ENCODE measurements at places on chromosomes 2 and 18. TPM values are rescaled to one million over a fixed set of nuclear protein-coding genes. Genes with fewer than 3 reads are reported as not detected.

Gene M1AP
- total RNA-seq: not detected

Gene TCF7L1
- total RNA-seq: 0.72 TPM

Gene UCN
- not detected for total RNA-seq

Gene SP5
- not detected for total RNA-seq

Gene DSG1
- not detected for total RNA-seq

Gene KRTCAP3
- total RNA-seq: not detected

Gene ZBTB7C
- not detected for total RNA-seq

Gene RAB6C
- not detected for total RNA-seq

Gene AQP4
- not detected for total RNA-seq

Gene ALPP
- total RNA-seq: not detected

Gene FBXO15
- 0.90 TPM for total RNA-seq

Gene WDR75
- 56.9 TPM for total RNA-seq

Gene GKN1
- not detected for total RNA-seq

Gene NIF3L1
- total RNA-seq: 31.1 TPM

Gene GCG
- not detected for total RNA-seq

Gene TXNL1
- 72.2 TPM for total RNA-seq

Gene ALKAL2
- not detected for total RNA-seq

Gene SLC19A3
- not detected for total RNA-seq

Gene KCNIP3
- 0.83 TPM for total RNA-seq

Gene DNAJC5G
- not detected for total RNA-seq

Gene KCTD18
- total RNA-seq: 12.8 TPM

Gene MEP1B
- not detected for total RNA-seq

Gene HYCC2
- 9.1 TPM for total RNA-seq

Gene ZNF396
- total RNA-seq: 0.54 TPM

Gene ADCY3
- 17.4 TPM for total RNA-seq

Gene ATG16L1
- 26.9 TPM for total RNA-seq

Gene OTOF
- not detected for total RNA-seq

Gene VIT
- total RNA-seq: under 0.01 TPM

Measured in IMR-90 (cell line).